T-helper 9 cell (primary cell): ENCODE measurements at places on chromosomes 16 and 17.

DNA sequence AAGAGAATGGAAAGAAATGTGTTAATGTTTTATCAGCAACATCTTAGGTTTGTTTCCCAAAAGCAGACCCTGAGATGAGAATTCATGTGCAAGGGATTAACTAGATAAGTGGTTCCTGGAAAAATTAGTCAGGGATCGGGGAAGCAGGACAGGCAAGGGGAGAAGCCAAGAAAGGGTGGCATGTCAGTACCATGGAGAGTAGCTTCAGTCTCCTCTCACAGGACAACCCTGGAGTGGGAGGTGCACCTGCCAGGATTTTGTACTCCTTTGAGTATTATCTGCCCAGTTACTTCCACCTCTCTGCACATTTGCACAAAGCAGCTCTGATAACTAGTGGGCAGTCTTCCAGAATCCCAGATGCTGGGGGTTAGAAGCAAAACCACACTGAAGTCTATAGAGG, 117.0 kb downstream of the RGS9 start:
- no peak for DNase-seq

GRCh38 chr17:48426761-48427500, 3.1 kb downstream of the SKAP1 start:
- DNase-seq = no peak

- DNase-seq = no peak
Observed at GRCh38 chr17:3026125-3026855, 37.1 kb downstream of the OR1D5 start.

DNA sequence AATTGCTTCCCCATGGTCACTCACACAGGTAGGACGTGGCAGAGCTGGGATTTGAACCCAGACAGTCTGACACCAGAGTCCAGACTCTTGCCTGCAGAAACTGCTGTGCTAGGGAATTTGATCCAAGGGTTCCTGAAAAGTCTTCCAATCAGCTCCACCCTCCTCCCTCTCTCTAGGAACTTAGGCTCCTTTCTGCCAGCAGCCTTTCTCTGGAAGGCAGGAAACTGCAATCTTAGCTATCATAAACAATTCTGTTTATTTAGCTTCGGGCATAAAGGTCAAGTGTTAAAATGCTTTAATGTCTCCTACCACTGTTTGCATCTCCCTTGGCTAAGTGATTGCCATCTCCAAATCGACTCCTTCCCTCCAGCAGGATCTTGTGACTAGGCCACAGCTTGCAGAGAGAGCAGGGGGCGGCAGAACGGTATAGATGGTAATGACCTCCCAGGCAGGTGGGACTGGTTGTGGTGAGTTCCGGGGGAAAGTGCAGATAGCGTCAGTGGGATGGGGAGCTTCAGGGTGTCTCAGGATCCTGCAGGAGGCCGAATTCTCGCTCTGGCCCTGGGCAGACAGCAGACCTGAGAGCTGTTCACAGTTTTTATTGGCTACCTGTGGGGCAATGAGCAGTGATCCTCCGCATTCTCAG, 882.4 kb upstream of the EEF2KMT start:
- DNase-seq = no peak

GRCh38 chr16:11696266-11697012, 28.2 kb downstream of the SNN start:
- DNase-seq = no peak

DNA sequence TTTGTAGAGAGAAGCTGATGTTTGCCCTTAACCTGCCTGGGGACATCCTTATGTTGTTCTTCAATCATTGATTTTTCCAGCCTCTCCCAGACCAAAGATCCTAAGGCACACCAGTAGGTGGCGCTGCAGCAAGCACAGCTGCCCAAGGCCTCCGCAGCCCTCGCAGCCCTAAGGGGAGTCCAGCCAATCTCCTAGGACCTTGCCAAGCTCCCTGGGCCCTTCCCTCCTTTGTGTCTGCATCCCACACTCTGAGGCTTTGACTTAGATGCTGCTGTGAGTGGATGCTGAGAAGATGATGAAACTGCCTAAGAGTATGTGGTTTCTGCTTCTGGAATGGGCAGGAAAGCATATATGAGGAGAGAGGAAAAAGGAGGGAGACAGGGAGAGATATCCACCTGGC, 47.1 kb downstream of the SPACA3 start:
- DNase-seq = no peak

- DNase-seq = no peak
Observed at GRCh38 chr17:71464241-71464640, 656.6 kb upstream of the SOX9 start.

- no peak for DNase-seq
Observed at GRCh38 chr17:1620486-1620885, 8.1 kb downstream of the SLC43A2 start.

DNA sequence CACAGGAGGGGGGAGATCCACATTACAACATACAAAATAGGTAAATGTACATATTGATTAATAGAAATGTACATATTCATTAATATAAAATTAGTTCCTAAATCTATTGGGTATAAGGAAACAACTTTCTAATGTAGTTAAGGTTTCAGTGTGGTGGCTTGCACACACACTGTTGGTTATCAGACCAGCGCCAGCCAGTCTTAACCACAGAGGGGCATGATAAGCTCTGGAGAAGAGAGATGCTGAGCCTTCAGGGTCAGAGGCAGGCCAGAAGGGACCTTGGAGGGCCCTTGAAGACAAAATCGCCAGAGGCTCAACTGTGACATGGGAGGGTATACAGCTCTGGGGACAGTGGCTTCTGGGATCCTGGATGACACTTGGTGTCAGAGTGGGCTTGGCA, 10.9 kb upstream of the ZFP90 start:
- no peak for DNase-seq

GRCh38 chr16:66741169-66741900, 10.1 kb downstream of the DYNC1LI2 start:
- no peak for DNase-seq

DNA sequence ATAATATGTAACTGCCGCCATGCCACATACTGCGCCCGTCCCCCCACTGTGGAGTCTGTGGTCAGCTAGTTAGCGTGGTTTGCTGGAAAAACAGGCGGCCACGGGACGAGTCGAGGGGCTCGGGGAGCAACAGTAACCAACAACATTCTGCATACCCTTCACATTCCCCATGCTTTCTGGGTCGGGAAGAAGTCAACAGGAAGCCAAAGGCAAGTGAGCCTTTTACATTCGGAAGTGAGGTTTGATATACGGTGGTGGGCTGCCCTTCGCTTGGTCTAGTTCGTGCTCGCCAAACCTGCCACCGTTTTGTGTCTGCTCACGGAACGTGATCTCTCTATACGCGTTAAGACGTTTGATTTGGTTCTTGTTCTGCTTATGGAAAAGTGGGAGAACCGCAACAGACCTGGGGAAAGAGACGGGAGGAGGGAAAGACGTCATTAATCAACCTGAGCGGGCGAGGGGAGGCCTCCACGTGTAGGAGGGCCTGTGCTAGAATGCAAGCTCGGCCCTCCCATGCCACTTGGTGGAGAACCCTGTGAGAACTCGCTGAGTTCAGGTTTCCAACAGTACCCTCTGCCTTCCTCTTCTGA, 28.9 kb upstream of the CFAP20 start:
- DNase-seq = no peak

- DNase-seq = no peak
Observed at GRCh38 chr16:22886927-22887326, 73.0 kb downstream of the HS3ST2 start.
